Stimulated activated CD4-positive, alpha-beta T cell treated with anti-CD3 and anti-CD28 coated beads, Interleukin-1b, Interleukin-23, amount 100 ng/mL, for 1 hour (primary cell): ENCODE measurements at places on chromosomes 5 and 9.

GRCh38 chr5:146426853-146427618 lies 20.1 kb upstream of the TCERG1 start:
- no peak for DNase-seq

DNA sequence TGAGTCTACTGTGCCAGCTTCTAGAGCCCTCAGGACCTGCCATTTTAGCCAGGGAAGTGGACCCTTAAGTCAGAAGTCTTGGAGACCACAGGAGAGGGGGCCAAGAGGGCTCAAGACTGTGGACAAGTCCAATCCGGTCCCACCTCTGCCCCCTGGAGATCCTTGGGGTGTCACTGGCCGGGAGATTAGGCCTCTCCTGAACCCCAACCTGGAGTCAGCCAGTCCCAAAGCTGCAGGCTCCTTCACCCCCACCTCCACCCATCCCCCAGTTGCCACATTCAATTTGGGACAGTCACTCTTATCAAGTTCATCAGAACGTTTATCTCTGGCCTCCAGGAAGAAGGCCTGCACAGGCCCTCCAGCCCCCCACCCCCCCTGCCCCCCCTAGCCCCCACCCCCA lies 290 bp downstream of the SLC23A1 start:
- DNase-seq: no peak

DNA sequence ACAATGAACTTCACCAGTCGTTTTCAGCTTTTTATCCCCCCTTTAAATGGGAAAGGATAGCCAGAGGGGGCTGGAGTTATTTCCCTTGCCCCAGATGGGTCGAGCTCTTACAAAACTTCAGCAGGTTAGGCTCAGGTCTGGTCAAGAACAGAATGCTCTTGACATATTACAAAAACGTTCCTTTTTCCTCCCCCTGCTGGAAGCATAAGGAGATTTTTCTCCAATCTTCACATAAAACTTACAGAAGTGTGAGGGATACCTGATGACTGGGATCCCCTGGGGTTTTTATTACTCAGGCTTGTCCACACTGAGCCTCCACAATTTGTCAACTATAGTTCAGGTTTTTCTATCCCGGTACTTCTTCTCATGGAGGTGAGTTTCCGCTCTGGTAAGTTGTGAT lies 60.8 kb downstream of the CSF2 start:
- no peak for DNase-seq

DNA sequence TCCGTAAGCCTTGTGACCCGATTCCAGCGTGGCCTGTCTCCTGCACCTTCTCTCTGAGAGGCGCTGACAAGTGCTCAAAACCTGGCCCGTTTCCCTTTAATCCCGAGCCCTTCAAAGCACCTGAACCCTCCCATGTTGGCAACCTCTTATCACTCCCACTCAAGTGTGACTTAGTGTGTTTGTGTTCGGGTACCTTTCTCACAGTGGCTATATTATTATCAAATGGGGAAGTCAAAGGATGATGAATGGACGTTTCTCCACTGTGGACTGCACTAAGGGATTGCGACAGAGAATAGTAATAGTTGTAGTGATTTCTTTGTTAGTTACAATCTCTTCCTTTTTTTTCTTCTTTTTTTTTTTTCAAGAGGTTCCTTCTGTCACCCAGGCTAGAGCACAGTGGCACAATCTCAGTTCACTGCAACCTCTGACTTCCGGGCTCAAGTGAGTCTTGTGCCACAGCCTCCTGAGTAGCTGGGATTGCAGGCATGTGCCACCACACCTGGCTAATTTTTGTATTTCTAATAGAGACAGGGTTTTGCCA lies 65.4 kb upstream of the TNFSF8 start:
- DNase-seq: no peak

DNA sequence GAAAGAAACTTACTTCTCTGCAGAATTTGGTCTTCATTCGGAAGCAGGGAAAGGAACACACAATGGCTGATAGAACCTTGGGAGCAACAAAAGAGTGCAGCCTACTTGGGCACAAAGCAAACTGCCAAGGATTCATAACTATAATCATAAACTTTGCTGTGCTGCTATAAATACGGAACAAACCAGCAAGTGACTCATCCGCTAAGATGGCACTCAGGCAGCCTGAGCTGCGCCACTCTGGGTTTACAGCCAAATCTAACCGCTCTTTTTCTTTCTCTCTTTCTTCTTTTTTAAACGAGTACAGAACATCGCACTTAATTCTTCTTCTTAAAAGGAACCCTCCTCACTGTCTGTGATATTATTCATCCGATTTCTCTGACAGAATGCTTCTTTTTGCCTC lies 81.1 kb downstream of the PTPN3 start:
- no peak for DNase-seq

- no peak for DNase-seq
These were observed 26.4 kb downstream of the RGS7BP start for GRCh38 chr5:64532212-64532611.

GRCh38 chr9:119412399-119412798 lies 43.2 kb upstream of the BRINP1 start:
- no peak for DNase-seq

DNA sequence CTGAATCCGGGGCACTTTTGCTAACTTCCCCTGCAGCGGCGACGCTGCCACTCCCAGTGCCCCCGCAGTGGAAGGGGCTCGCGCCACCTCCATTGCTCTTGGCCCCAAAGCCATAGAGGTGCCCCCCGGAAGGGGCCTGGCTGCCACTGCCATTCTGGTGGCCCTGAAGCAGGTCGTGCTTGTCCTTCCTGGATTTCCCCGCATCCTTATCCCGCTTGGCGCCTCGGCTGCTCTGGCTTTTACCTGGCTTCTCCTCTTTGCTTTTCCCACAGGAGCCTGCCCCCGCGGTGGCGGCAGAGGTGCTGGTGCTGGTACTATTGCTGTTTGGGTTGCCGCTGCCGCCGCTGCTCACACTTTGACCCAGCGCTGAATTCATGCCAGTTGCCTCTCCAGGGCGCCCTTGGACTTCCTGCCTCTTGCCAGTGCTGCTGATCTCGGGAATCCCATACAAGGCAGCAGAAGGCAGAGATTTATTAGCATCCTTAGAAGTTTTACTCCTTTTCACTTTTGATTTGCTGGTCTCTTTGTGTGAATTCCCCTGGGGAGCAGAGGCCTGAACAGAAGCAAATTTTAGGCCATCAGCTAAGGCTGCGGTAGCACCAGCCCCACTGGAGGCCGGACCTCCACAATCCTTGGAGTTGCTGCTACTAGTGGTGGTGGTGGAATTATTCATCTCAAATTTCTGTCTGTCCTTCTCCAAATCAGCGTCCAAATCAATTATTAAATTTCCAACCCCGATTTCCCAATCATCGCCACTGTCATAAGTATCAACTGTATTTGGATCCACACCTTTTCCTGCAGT lies 2.1 kb downstream of the ZNF608 start:
- no peak for DNase-seq

- DNase-seq: no peak
These were observed 976.6 kb upstream of the SEMA6A start for GRCh38 chr5:117551236-117551635.

DNA sequence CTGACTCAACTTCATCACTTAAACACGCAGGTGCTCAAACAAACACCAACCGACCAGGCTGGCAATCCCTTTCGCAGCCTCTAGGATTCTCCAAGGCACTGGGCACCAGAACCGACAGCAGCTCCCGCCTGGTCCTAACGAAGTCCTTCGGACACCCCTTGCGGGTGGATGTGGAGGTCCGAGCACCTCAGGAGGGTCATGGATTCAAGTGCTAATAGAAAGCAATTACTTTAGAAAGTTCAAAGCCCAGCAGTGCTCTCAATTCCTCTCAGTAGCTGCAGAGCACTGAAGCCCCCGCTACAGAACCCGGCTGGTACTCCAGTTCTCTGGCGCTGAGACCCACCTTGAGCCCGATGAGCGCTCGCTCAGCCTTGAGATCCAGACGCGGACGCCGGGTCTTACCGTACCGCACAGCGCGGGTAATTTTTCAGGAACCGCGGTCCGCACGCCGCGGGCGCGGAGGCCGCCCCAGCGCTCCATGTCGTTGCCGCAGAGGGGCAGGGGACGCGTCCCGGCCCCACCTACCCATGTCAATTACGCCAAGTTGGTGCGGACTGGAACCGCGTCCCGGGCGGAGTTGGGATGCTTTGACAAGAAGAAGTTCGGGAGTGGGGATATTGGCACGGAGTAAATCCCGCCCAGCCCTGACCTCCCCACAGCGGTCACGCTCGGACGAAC lies 638 bp downstream of the MARCHF3 start:
- DNase-seq: peak; percentile 12

DNA sequence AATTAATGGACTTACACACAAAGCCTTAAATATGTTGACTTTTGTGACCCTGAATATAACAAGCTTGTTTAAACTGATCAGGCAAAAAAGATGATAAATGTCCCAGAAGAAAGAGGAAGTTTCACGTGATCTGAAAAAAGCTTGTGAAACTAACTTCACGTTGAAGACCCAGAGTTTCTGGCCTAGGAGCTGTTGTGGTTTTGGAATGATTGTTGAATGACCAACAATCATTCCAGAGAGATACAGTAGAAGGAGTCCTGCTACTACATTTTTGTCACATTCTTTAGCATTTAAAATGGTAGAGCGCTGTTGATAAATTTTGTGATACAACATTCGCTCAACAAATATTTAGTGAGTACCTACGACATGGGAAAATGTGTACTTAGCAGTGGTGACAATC lies 143.1 kb upstream of the FBN2 start:
- DNase-seq: no peak

GRCh38 chr5:151181818-151182523 lies 24.4 kb upstream of the ANXA6 start:
- DNase-seq: no peak

- no peak for DNase-seq
These were observed 25.7 kb downstream of the UTP15 start for GRCh38 chr5:73591102-73591695.

DNA sequence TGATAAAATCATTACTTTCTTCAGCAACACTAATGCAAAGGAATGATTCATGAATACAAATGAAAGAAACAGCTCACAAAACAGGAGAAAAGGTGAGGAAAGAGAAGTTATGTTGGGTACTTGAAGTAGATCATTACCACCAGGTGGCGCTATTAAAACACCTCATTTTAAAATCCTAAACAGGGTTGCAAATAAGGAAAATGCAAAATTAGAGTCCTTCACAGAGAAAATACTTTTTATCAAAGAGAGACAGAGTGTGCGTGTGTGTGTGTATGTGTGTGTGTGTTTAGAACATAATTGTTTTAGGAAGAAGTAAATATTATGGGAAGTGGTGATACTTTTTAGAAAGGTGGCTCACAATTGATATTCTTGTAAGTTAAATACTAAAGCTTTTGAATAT lies 49.5 kb upstream of the CD180 start:
- DNase-seq: no peak

DNA sequence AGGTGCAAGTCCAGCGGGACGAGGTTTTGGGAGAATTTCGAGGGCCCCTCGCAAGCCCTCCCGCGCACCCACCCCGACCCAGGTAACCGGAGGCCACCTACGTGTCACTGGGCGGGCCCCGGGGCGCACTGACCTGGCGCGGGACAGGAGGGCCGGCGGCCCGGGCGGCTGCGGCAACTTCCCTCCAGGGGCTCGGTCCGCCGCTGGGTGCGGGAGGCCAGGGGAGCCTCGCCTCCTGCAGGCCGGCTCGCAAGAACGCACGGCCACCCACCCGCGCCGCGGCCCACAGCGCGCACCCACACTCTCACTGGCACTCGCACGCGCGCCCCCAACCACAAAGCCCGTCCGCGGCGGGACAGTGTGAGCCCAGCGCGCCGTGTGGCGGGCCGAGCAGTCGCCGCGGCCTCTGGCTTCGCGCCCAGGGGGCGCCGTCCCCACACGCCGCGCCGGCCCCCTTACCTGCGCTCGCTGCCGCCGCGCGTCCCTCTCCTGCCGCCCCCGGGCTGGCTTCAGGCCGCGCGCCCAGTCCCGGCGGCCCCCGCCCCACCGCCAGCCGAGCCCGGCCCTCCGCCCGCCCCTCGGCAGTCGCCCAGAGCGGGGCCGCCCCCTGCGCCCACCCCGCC lies 451 bp downstream of the LPAR1 start:
- DNase-seq: no peak
